ENCODE measurements at places on chromosomes 11 and 22.

- DNase-seq = no peak
Measured at GRCh38 chr11:2293984-2294925, 7.5 kb downstream of the C11orf21 start.

- no peak for DNase-seq
Measured at GRCh38 chr11:95766701-95767100, 22.9 kb downstream of the FAM76B start.

DNA sequence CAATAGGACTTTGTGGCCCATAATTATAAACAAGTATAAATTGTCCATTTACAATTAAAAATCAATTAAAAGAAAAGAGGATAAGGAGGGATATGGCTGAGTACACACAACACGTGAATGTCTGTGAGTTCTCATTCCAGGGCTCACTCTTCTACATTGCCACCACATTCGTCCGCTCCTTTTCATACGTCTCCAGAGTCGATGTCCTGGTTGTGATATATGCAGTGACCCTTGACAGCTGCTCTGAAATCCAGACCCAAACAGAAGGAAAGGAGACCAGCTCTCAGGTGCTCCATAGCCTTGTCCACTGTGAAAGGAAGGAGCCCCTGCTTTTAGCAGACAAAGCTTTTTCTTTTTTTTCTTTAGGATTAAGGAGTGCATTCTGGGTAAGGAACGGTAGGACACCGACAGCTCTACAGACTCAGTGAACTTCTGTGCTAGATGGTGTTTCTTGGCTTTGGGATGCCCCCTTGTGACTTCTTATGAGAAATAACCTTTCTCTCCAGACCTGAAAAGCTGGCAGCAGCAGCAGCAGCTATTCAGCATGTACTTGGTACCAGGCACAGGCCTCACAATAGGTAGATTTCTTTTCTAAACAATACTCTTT lies 19.7 kb upstream of the DNAJB13 start:
- DNase-seq = peak; percentile 76

DNA sequence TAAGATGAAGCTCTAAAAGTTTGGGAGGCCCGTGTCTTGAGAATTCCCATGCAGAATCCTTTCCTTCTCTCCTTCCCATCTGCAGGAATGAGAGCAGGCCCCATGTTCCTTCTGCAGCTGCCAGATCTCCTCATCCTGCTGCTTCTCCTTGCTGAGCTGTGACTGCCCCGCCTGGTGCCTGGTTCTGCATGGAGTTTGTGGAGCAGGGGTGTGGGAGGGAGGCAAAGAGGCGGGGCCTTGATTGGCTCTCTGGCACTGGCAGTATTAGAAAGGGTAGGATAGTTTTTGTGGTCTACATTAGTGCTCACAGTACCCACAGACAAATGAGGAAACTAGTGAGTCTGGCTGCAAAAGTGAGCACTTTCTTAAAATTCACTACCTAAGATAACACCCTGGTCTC lies 91.1 kb upstream of the CLPB start:
- peak; percentile 18 for DNase-seq

DNA sequence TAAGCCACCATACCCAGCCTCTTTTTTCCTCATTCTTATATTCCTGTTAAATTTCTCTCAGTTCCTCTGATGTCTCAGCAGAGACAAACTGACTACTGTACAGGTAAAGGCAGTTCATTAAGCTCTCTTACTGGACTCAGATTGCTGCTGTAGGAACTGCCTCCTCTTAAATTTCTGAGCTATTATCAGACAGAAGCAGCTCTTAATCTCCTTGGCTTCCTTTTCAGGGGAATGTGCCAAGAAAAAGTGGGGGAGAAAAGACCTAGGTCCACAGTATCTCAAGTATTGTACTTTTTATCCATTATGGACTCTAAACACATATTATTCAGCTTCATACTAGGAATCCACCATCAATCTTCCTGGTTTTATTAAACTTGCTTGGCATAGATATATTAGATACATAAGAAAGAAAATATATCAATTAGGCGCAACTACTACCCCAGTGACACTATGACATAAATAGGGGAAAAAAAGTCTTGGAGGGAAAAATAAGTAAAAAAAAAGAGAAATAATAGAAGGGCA lies 26.1 kb downstream of the MRTFA start:
- DNase-seq = no peak

GRCh38 chr22:30733181-30733631 lies 38.5 kb downstream of the OSBP2 start:
- DNase-seq = peak; percentile 48

DNA sequence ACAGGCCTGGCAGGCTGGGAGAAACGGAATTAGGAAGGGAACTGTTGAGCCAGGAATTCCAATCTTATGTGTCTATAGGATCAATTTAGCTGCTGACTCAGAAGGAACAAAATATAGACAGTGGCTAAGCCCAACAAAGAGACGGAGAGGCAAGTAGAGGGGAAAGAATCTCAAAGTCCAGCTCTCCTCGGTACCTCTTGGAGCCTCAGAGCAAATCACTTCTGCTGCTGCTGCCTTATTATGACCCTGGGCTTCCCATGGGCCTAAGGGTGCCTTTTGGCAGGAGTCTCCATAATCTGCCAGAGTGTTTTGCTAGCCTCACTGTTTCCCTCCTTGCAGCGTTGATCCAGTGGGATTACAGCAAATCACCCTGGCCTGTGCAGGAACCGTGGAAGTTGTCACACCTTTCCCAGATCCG lies 31.7 kb downstream of the PAX6 start:
- DNase-seq = peak; percentile 55

- DNase-seq = no peak
Measured at GRCh38 chr11:116077092-116077491, 572.9 kb upstream of the CADM1 start.

DNA sequence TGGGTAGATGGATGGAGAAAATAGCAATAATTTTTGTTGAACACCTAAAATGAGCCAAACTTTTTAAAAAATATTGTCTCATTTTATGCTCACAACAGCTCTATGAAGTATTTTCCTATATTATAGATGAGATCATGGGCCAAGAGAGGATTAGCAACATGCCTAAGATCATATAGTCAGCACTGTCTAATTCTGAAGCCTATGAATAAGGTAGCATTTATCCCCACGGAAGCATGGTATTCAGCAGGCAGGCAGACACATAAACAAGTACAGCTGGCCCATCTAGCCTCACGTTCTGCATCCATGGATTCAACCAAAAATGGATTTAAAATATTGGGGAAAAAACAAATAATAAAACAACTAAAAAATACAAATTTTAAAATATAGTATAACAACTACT lies 21.9 kb upstream of the RAB30 start:
- DNase-seq = no peak

- no peak for DNase-seq
Measured at GRCh38 chr11:129260750-129261149, 68.6 kb upstream of the ARHGAP32 start.

DNA sequence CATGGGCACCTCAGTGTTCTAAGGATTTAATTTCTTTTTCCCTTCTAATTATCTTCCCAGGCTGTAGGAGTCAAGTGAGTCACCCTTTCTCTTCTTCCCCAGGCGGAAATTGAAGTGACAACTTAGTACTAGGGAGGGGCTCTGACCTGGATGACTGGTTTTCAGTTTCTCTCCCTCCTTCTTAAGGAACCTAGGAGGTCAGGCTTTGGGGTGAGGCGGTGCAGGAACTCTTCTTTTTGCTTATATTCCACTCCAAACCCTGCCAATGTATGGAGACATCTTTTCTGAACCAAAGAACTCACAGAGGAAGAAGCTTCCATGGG lies 12.6 kb downstream of the ZDHHC5 start:
- DNase-seq = peak; percentile 16

DNA sequence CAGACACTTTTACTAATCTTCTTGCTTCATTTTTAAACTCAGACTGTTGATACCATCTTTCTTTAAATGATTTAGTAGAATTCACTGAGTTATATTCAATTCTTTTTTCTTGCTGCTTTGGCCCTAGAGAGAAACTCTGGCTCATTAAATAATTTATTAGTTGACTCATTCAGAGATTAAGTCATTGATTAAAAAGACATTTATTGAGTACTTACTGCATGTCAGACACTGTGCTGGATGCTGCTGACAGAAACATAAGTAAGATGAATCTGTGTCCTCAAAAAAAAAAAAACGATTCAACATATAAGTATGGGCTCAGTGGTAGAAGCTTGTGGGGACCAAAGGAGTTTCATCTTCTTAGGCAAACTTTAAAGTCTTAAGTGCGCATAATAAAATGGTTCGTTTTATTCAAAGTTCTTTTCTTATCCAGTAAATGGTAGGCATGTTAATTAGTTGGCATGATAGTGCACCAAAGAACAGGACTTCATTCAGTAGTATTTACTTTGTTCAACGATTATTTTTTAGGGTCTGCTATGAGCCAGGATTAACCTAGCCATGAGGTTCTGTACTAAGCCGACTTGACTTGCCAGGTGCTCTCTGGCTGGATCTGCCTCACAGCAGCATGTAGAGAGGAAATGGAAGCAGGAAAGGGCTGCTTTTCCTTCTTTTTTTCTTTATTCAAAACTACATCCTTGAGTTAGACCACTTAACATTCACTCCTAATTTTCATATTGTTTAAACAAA lies 281.0 kb upstream of the CTSC start:
- DNase-seq = no peak

- DNase-seq = peak; percentile 76
Measured at GRCh38 chr11:61281581-61282250, 13.4 kb downstream of the VWCE start.

DNA sequence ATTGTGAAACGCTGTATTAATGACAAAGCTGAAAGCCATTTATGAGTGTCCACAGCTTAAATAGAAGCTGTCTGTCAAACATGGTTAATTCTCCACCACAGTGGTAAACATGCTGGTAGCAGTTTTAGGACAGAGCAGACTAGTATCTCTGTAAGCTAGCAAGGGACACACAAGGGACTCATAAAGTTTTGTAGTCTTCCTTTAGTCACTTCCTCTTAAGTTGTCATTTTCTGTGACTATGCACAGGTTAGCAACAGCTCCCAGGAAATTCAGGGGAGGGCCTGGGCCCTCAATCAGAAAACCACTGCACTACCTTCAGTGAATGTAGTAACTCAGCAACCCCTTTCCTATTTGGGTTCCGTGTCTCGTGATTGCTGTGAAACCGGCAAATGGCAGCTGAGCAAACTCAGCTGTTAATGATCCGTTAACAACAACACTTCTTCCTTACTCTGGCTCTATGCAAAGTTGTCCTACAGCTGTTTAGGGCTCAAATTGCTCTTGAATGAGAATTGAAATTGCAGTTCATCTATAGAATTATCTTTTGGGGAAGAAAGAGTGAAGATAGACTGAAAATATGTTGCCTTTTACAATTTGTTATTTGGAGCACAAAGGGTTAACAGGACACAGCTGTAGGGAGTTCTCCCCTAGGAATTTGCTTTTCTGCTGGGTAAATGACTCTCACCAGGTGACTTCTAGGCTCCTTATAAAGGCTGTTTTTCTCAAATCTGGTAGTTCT lies at the start of gene MMP26:
MMP26 (plus strand) TSS at position 731 of the 736 bp plus-strand sequence.
- no peak for DNase-seq

- no peak for DNase-seq
Measured at GRCh38 chr11:77172666-77172982, 44.6 kb downstream of the MYO7A start.

DNA sequence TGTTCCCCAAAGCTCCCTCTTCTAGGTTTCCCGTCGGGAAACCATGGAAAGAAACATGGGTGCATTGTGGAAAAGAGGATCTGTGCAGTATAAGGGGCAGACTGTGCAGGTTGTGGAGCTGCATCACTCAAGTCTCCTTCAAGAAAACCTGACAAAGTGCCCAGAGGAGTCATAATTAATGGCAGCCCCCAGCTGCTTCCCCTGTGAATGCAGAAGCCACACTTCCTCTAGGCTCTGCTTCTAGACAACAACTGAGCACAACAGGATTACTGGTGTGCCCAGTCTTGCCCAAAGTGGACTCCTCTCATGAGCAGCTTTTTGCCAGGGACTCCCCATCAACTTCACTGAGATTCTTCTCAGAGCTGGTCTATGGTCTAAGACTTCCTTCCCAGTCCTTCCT lies 42.6 kb upstream of the SCUBE2 start:
- no peak for DNase-seq

DNA sequence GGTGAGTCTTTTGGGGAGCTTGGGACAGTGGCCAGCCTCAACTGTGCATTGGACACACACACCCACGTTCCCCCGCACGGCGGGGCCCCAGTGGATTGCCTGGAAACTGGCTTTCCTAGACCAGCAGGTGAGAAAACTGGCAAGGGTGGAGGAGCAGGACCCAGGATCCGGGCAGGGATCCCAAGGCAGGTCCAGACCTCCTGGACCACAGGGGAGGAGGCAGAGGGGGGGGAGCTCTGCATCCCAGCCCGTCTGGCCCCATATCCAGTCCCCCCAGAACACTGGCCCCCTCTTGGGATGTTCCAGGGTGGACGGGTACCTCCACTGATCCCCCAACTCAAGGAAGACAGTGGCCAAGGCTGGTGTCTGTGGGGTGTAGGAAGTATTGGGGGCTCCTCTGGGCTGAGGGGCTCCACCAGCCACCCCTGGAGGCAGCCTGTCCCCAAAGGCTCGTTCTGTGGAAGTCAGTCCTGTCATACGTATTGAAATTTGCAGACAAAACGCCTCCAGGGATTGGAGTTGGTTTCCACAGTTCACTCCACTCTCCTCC lies 89.3 kb upstream of the LINC01488 start:
- DNase-seq = no peak

DNA sequence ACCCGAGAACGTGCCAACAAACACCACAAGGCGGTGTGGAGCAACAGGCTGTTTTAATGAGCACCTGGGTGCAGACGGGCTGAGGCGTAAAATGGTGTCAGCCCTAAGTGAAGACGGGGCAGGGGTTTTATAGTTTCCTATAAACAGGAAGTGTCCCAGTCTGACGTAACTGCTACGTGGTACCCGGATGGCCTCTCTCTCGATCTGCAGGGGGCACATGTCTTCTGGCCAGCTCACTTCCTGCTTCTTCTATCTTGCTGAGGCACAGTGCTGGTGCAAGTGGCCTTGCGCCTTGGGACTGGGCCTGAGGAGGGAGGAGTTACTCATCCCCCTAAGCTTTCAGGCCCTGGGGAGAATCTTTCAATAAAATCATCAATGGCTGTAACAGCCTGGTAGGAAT lies 20.9 kb downstream of the OOSP3 start:
- no peak for DNase-seq

GRCh38 chr22:17213976-17214375 lies 5.3 kb downstream of the ADA2 start:
- DNase-seq = no peak

DNA sequence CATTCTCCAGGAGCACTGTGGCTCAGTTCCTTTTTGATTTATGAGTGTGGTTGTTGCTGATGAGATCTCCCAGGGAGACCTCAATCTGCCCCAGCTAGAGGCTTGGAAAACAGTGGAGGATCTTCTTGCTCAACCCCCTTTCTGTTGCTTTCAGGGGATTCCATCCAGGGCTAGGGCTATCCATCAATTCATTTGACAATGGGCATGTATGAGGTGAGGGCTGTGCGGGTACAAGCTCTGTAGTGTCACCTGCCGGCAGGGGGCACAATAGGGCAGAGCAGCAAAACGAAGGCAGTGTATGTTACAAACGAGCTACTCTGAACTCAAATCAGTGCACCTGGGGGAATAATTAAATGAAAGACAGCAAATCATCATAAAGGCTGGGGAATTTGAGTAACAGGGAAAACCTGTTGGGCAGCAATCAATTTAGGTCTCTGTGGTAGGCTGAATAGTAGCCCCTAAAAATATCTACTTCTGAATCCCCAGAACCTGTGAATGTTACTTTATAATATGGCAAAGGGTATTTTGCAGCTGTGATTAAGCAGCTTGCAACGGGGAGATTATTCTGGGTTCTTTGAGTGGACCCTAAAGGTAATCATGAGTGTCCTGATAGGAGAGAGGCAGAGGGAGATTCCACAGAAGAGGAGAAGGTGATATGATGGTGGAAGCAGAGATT lies 170.3 kb upstream of the ZBED5 start:
- DNase-seq = peak; percentile 31

Data from GM03348 (cell line).